ENCODE measurements at places on chromosomes 11 and 22. TPM values are rescaled to one million over a fixed set of nuclear protein-coding genes. Genes with fewer than 3 reads are reported as not detected.

- peaks cover 23% of the 10 kb centered on the region for H3K36me3 ChIP-seq
- no peaks in the 10 kb centered on the region for H3K27me3 ChIP-seq
- DNase-seq = no peak
- peaks cover 25% of the 10 kb centered on the region for H3K4me1 ChIP-seq
Measured at GRCh38 chr22:40235308-40235707, 57.6 kb downstream of the TNRC6B start.

DNA sequence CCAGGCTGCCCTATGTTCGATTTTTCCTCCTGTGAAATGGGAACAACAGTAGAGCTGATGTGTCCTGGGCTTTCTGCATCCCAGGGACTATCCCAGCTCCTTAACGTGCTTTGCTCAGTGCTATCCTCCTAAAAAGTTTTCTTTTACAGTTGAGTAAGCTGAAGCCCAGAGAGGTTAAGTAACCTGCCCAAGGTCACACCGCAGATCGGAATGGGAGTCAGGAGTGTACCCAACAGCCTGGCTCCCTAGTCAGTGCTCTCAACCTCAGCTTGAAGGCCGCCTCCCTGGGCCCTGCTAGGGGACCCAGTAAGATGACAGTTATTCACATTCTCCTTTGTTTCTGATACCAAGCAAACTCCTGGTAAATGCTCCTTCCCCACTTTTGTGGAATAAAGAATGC is 45.9 kb downstream of the PARVB start:
- no peaks in the 10 kb centered on the region for H3K27me3 ChIP-seq
- H3K36me3 ChIP-seq = no peaks in the 10 kb centered on the region
- no peak overlapping the region for H3K27ac ChIP-seq
- H3K4me3 ChIP-seq = no peak overlapping the region

DNA sequence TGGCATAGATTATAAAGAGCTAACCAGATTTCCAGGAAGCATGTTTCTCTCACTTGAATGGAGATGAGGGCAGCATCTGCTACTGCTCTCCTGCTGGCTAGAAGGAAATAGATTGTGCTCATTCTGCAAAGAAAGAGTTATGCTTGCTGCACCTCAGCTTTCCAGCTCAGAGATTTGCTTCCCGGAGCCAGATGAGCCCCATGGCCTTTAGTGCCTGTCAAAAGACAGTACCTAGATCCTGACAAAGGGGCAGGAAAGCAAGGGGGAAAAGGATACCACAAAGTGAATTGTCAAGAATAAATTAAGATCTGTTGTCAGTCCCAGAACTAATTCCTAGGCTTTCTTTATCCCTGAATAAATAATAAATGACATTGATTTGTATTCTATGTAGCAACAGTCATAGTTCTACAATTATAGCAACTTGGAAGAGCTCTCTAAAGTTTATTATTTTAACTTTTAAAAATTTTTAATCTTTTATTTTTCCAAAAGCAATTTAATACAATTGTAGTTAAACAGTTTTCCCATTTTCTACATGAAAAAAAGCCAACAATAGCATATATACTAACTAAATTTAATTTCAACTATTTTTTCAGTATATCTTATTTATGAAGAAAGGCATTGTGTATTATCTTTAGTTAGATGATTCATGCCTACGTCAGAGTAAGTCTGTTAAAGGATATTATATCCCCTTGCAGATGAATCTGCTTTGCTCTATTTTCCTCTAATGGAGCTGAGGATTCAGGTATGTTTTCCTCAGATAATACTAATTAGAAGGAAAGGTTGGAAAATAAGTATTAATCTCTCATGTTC is 306.1 kb upstream of the DDI1 start:
- DNase-seq = peak; percentile 24
- no peaks in the 10 kb centered on the region for H3K36me3 ChIP-seq
- no peaks in the 10 kb centered on the region for H3K27me3 ChIP-seq
- no peak overlapping the region for H3K4me3 ChIP-seq

DNA sequence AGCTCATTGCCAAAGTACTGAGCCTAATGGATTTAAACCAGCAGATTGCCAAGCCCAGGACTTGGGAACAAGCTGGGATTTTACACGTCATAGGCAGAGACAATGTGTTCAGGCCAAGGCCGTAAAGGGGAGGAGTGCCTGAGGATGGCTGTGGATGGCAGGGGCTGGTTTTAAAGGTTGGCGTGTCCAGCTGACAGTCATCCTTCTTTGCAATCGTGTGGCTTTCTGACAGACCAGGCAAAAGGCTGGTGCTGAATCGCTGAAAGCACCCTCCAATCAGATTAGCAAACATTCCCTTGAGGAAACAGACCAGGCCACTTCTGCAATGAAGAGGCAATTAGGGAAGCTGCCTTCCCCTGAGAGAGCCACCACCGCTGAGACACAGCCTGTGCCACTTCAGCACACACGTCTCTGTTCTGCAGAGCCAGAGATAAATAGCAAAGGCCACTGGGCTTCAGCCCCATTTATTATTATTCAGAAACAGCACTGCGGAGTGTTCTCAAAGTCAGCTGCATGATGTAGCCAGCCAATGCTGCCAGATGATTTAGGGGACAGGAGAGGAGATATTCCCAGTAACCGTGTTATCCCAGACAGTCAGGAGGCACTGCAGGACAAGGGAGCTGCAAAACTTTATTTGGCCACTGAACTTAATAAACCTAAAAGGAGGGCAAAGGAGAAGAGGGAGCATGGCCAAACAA is 54.2 kb upstream of the CSNK2A3 start:
- DNase-seq = peak; percentile 43
- no peaks in the 10 kb centered on the region for H3K36me3 ChIP-seq
- H3K4me1 ChIP-seq = no peaks in the 10 kb centered on the region
- H3K4me3 ChIP-seq = no peak overlapping the region

DNA sequence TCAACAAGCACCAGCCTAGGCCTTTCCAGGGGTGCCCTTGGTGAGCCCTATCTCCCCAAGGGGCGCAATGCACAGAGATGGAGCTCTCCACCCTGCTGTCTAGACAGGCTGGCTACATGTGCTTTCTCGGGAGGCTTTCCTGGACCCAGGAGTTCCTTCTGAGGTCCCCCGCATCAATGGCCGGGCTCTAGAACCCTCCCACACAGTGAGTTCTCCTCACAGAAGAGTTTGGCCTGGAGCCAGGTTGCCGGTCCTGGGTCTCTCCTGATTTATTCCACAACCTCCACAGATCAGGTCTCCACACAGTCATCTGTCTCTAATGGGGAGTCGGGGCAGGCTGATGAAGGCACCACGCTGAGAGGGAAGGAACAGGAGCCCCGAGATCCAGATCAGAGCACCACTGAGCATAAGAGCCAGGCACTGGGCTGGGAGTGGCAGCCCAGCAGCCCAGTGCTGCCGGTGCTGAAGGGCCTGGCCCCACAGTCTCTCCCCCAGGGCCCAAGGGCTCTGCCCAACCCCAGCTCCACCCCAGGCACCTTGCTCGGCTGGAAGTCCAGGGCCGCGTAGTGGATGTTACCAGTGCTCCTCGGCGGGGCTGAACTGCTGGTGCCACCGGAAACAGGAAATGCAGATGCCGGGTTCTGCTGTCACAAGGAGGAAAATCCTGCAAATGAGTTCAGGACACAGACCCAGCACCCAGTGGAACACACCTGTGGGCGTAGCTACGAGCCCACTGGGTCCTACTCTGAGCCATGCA is 44.7 kb downstream of the GAB4 start:
- no peak overlapping the region for H3K4me3 ChIP-seq
- no peaks in the 10 kb centered on the region for H3K27me3 ChIP-seq
- H3K27ac ChIP-seq = no peak overlapping the region
- H3K4me1 ChIP-seq = no peaks in the 10 kb centered on the region
- no peak for DNase-seq

DNA sequence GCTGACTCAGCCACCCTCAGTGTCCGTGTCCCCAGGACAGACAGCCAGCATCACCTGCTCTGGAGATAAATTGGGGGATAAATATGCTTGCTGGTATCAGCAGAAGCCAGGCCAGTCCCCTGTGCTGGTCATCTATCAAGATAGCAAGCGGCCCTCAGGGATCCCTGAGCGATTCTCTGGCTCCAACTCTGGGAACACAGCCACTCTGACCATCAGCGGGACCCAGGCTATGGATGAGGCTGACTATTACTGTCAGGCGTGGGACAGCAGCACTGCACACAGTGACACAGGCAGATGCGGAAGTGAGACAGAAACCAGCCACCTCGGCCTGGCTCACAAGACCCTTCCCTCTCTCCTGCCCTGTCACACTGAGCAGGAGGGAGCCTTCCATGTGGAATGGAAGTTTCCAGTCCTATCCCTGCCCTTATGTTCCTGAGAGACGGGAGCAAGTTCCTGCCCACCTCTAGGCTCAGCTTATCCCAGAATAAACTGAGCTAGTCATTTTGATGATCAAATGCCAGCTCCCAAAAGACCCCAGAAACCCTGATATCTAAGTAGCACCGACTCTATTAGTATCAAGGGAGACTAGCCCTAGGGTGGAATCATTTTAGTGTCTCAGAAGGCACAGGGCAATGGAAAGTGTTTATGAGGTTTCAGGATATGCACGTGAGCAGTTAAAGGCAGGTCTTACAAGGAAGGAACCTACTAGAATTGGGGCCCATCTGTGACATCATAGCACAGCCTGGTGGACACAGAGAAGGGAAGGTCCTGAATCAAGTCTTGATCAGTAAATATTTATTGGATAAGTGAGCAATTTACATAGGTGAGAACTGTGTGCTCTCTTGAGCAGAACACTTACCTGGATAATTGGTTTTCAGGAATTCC is 6.3 kb upstream of the IGLL5 start:
- no peaks in the 10 kb centered on the region for H3K27me3 ChIP-seq
- H3K36me3 ChIP-seq = no peaks in the 10 kb centered on the region
- DNase-seq = no peak

DNA sequence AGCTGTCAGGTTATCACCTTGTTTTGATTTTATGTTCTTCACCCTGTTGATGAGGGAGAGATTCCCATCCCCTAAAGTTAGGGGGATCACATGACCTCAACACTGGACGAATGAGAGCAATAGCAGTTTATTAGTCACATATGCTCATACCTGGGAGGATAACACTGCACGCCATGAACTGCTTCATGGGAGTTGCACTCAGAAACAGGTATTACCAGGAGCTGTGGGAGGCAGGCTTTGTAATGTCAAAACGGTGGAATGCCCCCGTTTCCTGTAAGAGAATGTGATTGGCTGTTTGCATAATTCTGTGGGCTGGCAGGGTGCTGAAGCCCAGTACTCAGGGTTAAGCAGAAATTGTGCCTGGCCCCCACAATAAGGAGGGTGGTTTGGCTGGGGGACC is 3.2 kb upstream of the THY1 start:
- H3K27me3 ChIP-seq = peaks cover 40% of the 10 kb centered on the region
- DNase-seq = no peak
- H3K4me1 ChIP-seq = peaks cover 25% of the 10 kb centered on the region
- no peak overlapping the region for H3K4me3 ChIP-seq

The EHBP1L1 gene
- total RNA-seq = 200 TPM

The CCDC83 gene
- total RNA-seq = 2.6 TPM

The LAYN gene
- total RNA-seq = 45.5 TPM
